ENCODE measurements at places on chromosomes 16 and 17. TPM values are rescaled to one million over a fixed set of nuclear protein-coding genes. Genes with fewer than 3 reads are reported as not detected.
A peak's percentile ranks its signal among the peaks of the same experiment; 100 is the strongest.

DNA sequence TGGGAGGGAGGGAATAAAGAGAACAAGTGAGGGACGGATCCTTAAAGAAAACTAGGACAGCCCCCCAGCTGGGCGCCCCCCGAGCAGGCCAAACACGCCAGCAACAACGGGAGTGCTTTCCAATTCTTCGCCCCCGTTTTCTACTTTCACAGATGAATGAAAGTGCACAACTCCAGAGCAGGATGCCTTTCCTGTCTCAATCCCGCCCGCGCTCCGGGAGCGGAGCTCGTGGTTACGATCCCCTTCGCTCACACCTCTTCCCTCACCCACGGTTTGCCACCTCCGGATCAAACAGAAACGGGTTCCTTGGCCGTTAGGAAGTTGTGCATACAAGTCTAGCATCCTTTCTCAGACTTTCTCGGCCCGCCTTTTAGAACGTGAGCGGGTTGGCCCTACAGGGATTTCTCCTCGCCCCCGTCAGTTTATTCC is 680 bp downstream of the SKA2 start:
- DNase-seq: peak; percentile 65
- H3K27ac ChIP-seq: no peak overlapping the region
- H3K4me3 ChIP-seq: no peak overlapping the region
- peaks cover 44% of the 10 kb centered on the region for H3K4me1 ChIP-seq

- no peak overlapping the region for H3K4me3 ChIP-seq
- peaks cover 6% of the 10 kb centered on the region for H3K36me3 ChIP-seq
- no peak for DNase-seq
- no peaks in the 10 kb centered on the region for H3K27me3 ChIP-seq
- H3K27ac ChIP-seq: no peak overlapping the region
- H3K4me1 ChIP-seq: peaks cover 2% of the 10 kb centered on the region
Observed at GRCh38 chr17:3033741-3034577, 29.4 kb downstream of the OR1D5 start.

Gene MEOX1
- total RNA-seq: 0.34 TPM

- H3K27me3 ChIP-seq: peaks cover 12% of the 10 kb centered on the region
- DNase-seq: peak; percentile 99
- no peak overlapping the region for H3K27ac ChIP-seq
- peaks cover 25% of the 10 kb centered on the region for H3K4me1 ChIP-seq
Observed at GRCh38 chr16:1991948-1992703, 2.4 kb downstream of the SYNGR3 start.

GRCh38 chr16:89656435-89657121 is 930 bp downstream of the CHMP1A start:
- no peaks in the 10 kb centered on the region for H3K27me3 ChIP-seq
- peak overlapping the region; percentile 76 for H3K27ac ChIP-seq
- peaks cover 19% of the 10 kb centered on the region for H3K36me3 ChIP-seq
- peaks cover 35% of the 10 kb centered on the region for H3K4me1 ChIP-seq
- H3K4me3 ChIP-seq: peak overlapping the region; percentile 89

GRCh38 chr17:4648741-4649140 is 7.3 kb upstream of the ALOX15 start:
- no peak for DNase-seq
- no peaks in the 10 kb centered on the region for H3K36me3 ChIP-seq
- H3K27me3 ChIP-seq: peaks cover 22% of the 10 kb centered on the region
- H3K4me1 ChIP-seq: no peaks in the 10 kb centered on the region

Gene UTS2R
- not detected for total RNA-seq

DNA sequence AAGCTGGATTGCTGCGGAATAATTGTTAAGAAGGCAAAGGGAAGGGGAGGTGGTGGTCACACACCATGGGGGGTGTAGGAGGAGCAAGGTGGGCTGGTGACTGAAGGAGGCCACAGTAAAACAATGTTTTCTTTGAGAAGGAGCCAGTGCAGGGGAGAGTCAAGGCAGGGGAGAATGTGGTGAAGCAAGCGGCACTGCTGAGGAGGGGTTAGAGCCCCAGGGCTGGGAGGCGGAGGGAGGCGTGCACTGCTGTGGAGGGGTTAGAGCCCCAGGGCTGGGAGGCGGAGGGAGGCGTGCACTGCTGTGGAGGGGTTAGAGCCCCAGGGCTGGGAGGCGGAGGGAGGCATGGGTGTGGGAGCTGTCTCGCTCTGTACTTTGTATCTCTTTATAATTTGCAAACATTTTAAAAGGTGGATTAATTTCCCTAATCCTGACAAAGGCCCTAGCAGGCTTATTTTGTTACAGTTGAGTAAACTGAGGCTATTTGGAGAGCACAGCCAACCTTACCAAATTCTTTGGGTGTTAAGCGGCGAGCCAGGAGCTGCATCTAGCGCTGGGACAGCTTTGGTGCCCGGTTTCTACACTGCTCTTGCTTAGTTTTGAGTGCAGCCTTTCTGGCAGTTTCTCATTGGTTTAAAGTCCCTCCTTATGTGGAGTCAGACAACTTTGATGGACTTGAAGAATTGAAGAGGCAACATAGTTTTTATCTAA is 20.9 kb downstream of the RPTOR start:
- H3K4me1 ChIP-seq: peaks cover 7% of the 10 kb centered on the region
- H3K36me3 ChIP-seq: no peaks in the 10 kb centered on the region
- DNase-seq: no peak
- H3K27me3 ChIP-seq: no peaks in the 10 kb centered on the region
- no peak overlapping the region for H3K27ac ChIP-seq

- H3K4me1 ChIP-seq: peaks cover 57% of the 10 kb centered on the region
- H3K36me3 ChIP-seq: peaks cover 14% of the 10 kb centered on the region
- peak overlapping the region; percentile 69 for H3K27ac ChIP-seq
- peak; percentile 47 for DNase-seq
Observed at GRCh38 chr16:31201582-31202413, 762 bp downstream of the PYCARD start.

Measured in activated CD4-positive, alpha-beta memory T cell treated with anti-CD3 and anti-CD28 coated beads for 36 hours (primary cell).